ENCODE measurements at places on chromosomes 1 and 21.

DNA sequence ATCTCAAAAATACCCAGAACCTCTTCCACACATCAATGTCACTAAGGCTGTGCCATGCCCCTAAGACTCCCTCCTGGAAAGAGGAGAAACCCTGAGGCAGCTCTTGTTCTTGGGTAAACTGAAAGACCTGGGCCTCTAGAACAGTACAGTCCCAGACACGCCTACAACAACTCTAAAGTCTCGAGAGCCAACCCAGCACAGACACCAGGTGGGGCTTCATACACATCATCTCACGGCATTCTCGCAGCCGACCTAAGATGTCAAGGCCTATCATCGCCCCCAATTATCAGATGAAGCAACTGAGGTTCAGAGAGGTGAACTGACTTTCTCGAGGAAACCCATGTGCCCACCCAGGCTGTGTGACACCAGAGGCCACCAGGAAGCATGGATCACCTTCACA is 70.6 kb downstream of the MRPL37 start:
- DNase-seq: no peak

DNA sequence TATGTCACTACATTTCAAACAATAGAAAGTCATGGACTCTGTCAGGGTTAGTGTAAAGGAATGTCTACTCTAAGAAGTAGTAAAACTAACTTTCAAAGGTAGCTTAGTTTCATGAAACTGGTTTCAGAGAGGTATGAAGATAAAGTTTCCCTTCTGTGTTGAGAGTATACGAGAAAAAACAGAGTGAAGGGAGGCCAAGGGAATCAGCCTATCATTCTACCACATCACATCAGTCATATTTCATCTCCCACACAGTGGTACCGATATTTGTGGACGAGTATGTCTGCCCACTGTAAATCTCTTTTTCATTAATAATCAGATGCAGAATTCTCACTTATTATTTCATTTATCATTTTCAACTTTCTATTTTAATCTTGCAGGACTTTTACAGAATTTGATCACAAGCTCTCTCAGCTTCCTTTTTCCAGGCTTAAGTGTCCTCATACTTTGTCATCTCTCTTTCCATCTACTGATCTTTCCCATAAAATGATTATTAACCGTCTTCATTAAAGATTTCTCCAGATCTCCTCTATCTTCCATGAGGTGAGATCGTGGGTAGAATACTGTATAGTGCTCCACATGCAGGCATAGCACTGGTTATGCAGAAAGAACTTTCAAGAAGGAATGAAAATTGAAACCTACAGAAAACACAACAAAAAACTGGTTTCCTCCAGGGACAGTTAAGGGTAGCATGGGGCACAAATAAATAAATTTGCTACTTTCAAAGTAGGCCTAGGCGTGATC is 11.5 kb upstream of the IFI16 start:
- DNase-seq: no peak

- DNase-seq: no peak
Measured at GRCh38 chr1:67463298-67463955, 33.2 kb upstream of the SERBP1 start.

GRCh38 chr1:119209596-119210295 is 69.3 kb upstream of the WARS2 start:
- no peak for DNase-seq

- DNase-seq: no peak
Measured at GRCh38 chr1:94784190-94784515, 36.0 kb upstream of the SLC44A3 start.

GRCh38 chr1:14403961-14404645 is 194.4 kb upstream of the KAZN start:
- no peak for DNase-seq

DNA sequence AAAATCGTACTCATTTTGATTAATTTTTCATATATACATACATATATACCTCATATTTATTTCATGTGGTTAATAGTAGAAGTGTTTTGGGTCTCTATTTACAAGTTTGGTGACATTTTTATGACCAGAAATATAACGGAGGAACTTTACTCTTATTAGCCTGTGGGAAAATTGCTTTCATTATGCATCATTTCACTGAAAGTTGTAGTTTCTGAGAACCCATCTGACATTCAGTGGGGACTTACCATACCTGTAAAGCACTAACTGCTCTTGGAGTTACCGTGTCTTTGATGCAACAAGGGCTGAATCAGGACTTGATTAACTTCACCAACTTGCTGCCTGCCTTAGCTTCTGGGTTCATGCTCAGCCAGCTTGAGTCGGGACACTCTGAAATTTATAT is 49.9 kb upstream of the ITPKB start:
- DNase-seq: no peak

All from H54 (cell line).